Activated CD4-positive, alpha-beta T cell treated with anti-CD3 and anti-CD28 coated beads for 48 hours (primary cell): ENCODE measurements at places on chromosomes 13 and 19.

- DNase-seq, result peak; percentile 66
Observed at GRCh38 chr13:108269601-108270328, at the start of gene TNFSF13B. TSS of gene TNFSF13B (plus strand) at chr13:108269718. CDS start at chr13:108269896, 178 bp downstream.

- no peak for DNase-seq
Observed at GRCh38 chr19:17323964-17324332, 10.7 kb downstream of the ANO8 start.

DNA sequence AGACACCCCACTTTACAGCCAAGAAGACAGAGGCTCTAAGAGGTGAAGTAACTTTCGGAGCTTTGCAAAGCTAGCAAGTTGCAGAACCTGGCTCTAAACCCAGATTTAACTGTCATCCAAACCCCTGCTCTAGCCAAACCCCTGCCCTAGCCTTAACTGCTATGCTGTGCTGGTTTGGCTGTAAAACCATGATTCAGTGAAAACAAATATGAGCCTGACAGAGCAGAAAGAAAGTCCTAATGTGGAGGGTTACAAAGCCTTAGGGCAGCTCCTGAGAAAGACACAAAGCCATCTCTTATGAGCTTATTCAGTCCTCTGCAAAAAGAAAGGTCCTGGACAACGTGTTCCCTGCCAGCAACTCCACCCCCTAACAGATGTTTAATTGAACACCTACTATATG lies 172.8 kb downstream of the KATNAL1 start:
- no peak for DNase-seq

GRCh38 chr13:28344163-28344562 lies 150.8 kb downstream of the FLT1 start:
- DNase-seq, result no peak

DNA sequence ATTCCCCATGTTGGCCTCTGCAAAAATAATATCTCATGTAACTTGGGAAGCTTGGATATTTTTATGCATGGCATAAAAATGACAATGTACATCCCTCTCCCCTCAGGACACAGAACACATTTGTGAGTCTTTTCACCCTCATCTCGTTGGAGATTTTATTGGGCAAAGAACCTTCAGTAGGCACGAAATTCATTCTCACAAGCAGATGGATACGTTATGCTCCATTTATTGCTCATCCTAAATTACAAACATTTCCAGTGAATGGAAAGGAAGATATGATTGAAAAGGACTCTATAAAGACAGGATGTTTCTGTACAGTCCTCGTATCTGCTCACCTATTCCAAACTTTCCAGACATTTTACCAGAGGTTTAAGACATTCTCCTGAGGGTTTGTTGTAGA lies 1175.8 kb downstream of the UQCRFS1 start:
- DNase-seq, result no peak

DNA sequence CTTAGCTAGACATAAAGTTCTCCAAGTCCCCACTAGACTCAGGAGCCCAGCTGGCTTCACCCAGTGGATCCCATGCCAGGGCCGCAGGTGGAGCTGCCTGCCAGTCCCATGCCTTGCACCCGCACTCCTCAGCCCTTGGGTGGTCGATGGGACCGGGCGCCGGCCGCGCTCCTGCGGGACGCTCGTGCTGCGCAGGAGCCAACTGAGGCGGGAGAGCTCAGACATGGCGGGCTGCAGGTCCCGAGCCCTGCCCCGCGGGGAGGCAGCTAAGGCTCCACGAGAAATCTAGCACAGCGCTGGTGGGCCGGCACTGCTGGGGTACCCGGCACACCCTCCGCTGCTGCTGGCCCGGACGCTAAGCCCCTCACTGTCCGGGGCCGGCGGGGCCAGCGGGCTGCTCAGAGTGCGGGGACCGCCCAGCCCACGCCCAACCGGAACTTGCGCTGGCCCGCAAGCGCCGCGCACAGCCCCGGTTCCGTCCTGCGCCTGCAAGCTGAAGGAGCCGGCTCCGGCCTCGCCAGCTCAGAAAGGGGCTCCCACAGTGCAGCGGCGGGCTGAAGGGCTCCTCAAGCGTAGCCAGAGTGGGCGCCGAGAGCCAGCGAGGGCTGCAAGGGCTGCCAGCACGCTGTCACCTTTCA lies 5.8 kb downstream of the PARP4 start:
- no peak for DNase-seq

DNA sequence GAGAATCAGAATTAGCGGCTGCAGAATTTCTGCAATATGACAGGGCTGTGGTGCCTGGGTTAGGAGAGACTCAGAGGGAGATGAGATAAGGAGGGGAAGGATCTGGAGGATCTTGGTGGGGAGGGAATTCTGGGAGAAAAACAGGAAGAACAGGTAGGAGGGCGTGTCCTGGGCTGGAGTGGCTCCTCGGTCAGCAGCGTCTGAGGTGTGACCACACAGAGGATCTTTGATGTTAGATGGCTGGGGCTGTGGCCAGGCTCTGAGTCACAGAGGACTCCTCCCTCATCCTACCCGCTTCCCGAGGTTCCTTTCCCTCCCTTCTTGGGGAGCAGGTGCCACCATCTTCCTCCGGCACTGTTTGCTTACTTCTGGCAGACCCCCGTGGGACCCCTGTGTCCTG lies 6.4 kb upstream of the KLK6 start:
- DNase-seq, result no peak

DNA sequence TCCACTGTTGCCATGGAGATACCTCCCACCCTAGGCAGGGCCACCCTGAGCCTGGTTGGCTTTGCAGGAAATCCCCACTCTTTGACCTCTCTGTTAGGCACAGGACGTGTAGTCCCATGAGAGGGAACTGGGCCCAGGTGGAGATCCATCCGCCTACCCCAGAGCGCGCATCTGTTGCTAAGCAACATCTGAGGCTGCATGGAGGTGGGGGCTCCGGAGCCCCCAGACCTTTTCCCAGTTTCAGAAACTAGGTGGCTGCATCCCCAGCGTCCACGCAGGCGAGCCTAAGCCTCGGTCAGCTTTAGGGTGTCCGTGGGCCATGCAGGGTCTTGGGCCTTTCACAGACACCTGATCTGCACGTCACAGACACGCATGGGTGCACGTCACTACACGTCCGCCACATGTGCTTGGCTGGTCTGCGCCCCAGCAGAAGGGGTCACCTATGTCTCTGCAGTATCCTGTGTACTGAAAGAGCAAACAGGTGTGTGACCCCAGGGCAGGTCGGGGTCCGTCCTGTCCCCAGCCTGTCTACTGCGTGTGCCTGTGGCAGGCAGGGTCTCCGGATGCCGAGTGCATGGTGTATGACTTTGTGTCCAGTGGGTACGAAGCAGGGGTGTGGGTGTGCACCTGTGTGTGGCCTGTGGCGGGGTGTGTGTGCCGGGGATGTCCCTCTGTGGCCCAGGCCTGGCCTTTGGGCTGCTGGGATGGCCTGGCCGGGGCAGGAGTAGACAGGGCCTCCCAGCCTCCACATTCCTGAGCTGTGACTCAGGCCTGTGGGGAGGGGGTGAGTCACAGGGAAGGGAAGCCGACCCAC lies 4.1 kb upstream of the CIRBP start:
- DNase-seq, result no peak

GRCh38 chr13:103067751-103068555 lies 1.7 kb upstream of the SLC10A2 start:
- no peak for DNase-seq

GRCh38 chr13:107035778-107036177 lies 467.8 kb upstream of the ARGLU1 start:
- DNase-seq, result no peak

GRCh38 chr13:97004886-97005285 lies 10.6 kb upstream of the OXGR1 start:
- no peak for DNase-seq

GRCh38 chr19:16420781-16421386 lies 50.9 kb downstream of the EPS15L1 start:
- no peak for DNase-seq

- DNase-seq, result no peak
Observed at GRCh38 chr13:21595546-21595822, 8.5 kb downstream of the MICU2 start.

GRCh38 chr13:53159431-53159830 lies 130.8 kb downstream of the OLFM4 start:
- DNase-seq, result no peak

GRCh38 chr13:60111691-60112090 lies 52.0 kb downstream of the DIAPH3 start:
- DNase-seq, result no peak

DNA sequence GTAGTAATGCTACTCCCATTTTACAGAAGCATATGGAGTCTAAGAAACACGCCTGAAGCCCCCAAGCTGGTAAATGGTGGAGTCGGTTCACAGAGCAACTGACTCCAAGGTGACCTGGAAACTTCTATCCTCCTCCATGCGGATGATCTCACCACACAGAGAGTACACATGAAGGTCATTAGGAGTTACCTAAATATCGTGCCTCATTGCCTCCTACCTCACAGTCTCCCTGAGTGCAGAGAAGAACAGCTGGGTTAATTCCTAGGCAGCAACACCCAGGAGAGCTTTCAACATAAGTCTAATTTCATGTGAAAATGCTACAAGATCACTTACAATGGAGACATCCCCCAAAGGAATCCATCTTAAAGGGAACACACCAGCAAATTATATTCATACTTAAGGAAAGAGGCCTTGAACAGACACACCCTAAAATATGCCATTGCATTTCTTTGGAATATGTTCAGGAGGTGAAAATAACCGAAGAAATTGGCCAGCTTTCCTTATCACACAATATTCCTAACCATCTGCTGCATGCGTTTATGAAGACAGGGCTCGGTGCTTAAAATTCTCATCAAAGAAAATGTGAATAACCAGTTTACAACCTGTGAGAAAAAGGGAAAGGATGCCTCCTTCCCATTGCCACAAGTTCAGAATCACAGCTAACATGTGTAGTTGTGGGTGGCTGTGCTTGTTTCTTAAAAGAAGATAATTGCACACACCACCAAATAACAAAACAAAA lies 203.6 kb upstream of the NBEA start:
- DNase-seq, result no peak

- no peak for DNase-seq
Observed at GRCh38 chr19:15291548-15292021, 40.8 kb downstream of the BRD4 start.

GRCh38 chr19:45664575-45664974 lies 3.4 kb upstream of the GIPR start:
- no peak for DNase-seq

DNA sequence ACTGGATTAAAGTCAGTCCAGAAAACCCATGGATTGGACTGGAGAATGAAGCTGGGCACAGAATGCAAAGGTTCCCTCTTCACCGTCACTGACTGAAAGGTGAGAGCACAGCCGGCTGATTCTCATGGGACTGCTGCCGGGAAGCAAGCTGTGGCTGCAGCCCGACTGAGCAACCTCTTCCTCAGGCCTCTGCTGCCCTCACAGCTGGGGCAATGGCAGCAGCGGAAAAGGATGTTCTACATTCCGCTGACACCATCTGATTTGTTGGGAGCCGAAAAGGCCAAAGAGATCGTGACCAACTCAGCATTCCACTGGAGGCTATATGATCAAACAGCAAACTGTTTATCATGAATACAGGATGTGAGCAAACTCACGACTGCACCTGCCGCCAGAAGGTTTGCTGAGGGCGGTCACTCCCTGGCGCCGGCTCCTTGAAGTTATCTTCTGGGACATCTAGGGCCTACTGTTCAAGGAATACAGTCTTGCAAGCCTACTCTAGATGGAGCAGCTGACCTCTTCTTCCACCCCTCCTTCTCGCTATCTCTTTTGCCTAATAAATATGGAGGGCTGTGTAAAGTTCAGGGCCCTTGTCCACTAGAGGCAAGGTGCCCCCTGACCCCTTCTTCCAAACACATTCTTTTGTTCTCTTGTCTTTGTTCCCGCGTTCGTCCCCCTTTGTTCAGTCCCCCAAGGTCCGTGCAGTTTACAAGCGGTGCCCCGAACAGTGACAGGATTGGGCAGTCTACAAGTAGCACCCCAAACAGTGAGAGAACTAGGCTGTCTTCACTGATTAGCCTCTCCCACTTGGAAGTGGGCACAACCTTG lies 19.6 kb upstream of the SIGLEC6 start:
- no peak for DNase-seq

GRCh38 chr13:48862572-48862971 lies 113.1 kb upstream of the FNDC3A start:
- no peak for DNase-seq
